Lung (tissue), 17 donors: ENCODE measurements at places on chromosomes 3 and 15.
A peak's percentile ranks its signal among the peaks of the same experiment; 100 is the strongest.

DNA sequence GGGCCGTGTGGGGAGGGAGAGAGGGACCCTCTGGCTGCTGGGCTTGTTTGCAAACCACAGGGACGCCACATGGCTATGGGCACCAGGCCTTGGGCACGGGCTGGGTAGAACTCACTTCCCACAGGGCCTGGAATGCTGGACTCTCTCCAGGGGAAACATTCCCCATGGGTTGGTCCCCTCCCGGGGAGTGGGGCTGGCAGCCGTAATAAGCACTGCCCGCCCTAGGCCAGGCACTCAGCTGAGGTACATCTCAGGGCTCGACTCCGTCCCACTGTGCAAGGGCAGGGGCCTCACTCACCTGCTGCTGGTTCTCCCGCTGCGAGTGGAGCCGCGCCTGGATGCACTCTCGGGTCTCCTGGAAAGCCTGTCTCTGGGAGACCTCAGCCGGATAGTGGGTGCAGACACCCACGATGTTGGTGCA, 96.7 kb downstream of the ADCY5 start:
- no peak for DNase-seq

DNA sequence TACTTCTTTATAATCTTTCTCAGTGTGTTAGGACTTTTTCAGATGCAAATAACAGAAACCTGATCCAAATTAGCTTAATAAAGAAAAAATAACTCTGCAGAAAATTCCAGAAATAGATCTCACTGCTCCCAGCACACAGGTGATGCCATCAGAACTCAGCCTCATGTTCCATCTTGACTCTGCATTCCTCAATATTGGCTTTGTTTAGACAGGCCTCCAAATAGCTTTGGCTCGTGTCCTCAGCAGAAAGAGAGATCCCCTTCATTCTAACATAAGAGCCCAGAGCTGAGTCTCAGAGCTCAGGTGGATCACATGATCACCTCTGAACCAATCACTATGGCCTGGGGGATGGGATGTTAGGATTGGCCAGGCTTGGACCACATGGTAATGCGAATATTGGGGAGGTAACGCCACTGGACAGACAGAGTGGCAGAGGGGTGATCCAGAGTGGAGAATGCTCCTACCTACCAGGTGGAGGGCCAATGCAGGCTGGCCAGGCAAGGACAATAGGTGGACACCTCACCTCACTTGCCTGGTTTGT, 46.6 kb upstream of the TBC1D21 start:
- no peak for DNase-seq

DNA sequence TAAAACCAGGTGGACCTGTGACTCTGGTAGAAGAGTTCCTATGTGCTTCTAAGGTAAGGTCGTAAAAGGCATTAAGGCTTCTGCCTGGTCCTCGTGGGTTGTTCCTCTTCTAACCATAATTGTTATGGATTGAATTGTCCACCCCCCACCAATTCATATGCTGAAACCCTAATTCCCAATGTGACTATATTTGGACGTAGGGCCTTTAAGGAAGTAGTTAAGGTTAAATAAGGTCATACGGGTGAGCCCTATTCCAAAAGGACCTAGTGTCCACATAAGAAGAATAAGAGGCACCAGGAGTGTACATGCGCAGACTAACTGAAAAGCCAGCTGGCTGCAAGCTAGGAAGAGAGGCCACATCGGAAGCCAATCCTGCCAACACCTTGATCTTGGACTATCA, 1.9 kb downstream of the ADPGK start:
- DNase-seq: no peak

GRCh38 chr15:59296181-59296617, 76.5 kb downstream of the MYO1E start:
- no peak for DNase-seq

GRCh38 chr15:73927003-73927475, 777 bp downstream of the LOXL1 start:
- peak; percentile 47 for DNase-seq

- DNase-seq: no peak
Measured at GRCh38 chr15:82137261-82137660, 91.4 kb upstream of the MEX3B start.

GRCh38 chr3:167361306-167361705, 18.8 kb downstream of the ZBBX start:
- DNase-seq: no peak

DNA sequence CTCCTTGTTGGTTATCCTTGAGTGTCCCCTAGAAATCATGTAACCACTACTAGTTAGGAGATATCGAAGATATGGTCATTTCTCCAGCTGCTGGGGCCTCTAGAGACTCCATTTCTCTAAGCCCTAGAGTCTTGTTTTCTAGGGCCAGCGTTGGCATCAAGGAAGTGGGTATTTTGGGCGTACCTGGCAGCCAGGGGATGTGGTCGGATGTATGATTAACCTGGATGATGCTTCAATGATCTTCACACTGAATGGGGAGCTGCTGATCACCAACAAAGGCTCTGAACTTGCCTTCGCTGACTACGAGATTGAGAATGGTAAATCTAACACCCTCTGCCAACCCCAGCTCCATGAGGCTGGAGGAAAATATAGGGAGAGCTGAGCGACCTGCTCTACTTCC, 325.5 kb downstream of the RYR3 start:
- no peak for DNase-seq

- no peak for DNase-seq
Measured at GRCh38 chr15:40808861-40809450, 1.7 kb upstream of the DNAJC17 start.

- DNase-seq: peak; percentile 75
Measured at GRCh38 chr3:193665370-193665989, 72.5 kb downstream of the OPA1 start.

DNA sequence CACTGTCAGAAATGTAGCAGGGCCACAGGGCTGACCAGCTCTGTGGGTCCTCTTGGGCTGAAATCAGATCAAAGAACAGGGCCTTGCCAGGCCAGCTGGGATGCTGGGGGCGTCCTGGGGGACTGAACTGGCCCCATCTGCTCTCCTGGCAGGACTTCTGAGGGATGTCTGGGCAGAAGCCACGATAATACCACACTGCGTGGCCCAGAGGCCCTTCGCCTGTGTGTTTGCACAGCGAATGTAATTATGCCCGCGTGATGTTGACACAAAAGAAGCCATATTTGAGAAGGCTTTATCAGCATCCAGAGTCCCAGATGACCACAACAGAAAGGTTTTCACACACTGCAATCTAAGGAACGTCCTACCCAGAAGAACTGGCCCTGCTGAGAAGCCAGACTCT, 174.0 kb downstream of the RAB11A start:
- DNase-seq: no peak

GRCh38 chr3:76497636-76498035, 542.3 kb upstream of the ROBO2 start:
- no peak for DNase-seq

GRCh38 chr3:146091397-146091796, 69.6 kb downstream of the PLOD2 start:
- no peak for DNase-seq

GRCh38 chr3:63585927-63586326, 66.5 kb upstream of the SNTN start:
- DNase-seq: no peak

GRCh38 chr15:35436422-35436821, 109.5 kb downstream of the DPH6 start:
- DNase-seq: no peak

DNA sequence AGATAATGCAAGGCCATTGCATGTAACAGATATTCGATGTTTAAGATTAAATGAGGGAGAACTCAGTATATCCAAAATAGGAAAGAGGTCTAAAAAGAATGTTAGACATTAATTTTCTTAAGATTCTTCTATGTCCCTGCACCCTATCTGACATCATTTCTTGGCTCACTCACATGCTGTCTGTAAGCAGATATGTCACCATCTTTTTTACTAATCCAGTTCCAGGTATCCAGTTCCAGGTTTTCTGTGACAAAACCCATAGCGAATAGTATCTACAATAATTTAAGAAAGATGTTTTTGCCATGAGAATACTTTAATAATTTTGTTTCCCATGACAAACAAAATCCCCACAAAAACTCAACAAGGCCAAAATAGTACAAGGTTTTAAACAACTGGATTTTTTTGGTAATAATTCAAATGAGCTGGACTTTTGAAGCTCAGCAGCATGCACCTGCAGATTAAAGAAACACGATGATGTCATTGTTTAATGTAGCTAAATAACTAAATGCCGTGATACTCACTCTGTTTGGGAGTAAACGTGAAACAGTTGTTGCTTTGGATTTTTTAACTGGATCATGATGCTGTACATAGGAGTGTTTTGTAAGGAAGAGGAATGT, 867.6 kb downstream of the EPHA3 start:
- no peak for DNase-seq

DNA sequence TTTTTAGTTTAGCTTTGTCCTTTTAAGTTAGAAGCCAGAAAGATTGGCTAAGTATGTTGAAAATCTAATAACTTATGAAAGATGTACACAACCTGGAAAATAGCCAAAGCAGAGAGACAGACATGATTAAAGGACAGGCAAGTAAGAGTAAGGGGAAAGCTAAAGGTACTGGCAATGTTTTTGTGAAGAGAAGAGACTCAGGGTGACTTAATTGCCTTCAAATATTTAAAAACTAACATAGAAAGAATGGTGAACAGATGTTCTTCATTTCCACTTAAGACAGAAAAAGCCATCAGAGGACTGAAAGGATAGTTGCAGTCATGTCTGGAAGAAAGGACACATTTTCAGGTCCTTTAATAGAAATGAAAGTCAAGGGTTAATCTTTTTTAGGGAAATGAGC, 68.8 kb downstream of the ZNF385D start:
- no peak for DNase-seq

GRCh38 chr3:62602129-62602770, 228.9 kb upstream of the FEZF2 start:
- DNase-seq: no peak

- DNase-seq: no peak
Measured at GRCh38 chr15:39888243-39888642, 31.8 kb downstream of the GPR176 start.

DNA sequence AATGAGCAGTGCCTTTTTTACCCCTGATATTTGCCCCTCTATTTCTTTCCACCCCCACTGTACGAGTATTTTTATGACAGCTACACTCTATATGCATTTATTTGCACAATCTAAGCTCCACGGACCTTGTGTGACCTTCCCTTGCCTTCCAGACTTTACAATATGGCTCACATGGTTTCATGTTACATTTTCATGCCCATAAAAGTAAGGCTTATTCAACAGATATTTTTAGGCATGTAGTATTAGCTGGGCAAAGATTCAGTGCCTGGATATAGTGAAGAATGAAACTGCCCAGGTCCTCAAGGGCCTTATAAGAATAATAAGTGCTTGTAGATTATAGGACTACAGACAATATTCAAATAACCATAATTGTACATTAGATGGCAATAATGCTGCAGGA, 481.9 kb upstream of the CNTN4 start:
- DNase-seq: no peak

DNA sequence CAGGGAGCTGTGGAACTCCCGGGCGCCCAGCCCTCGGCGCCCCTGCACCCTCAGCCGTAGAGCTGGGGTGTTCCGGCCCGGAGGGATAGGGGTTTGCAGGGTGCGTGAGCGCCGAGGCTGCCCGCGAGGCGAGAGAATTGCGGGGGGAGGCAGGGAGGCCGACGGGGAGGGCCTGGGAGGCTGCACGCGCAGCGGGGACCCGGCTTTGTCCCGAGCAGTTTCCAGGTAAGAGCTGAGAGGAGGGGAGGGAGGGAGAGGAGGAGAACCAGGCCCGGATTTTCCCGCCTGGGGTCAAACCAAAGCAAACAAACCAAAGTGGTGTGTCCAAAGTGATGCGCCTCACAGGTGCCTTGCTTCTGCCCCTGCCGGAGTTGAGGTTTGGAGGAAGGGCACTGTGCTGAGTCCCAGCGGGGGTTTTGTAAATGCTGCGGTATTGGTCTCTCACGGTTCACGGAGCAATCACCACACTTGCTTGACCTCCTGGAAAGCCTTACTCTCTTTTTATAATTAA, 146.4 kb downstream of the TJP1 start:
- no peak for DNase-seq
